ENCODE measurements at places on chromosomes 4 and X.

DNA sequence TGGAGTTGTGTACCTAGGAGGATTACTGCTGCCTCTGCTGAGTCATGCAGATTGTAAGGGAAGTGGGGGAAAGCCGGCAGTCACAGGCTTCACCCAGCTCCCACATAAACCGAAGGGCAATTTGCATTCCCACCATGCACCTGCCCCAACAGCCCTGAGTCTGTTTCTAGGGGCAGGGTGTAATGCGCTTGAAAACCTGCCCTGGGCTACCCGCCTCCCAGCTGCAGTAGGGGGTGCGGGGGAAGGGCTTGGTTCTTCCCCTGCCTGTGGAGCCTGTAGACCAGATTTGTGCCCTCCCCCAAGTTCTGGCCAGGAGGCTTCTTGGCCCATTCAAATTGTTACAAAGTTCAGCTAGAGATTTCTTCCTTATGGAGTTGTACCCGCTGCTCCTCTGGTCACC lies 269.2 kb upstream of the DDX53 start:
- DNase-seq: no peak

- DNase-seq: no peak
Observed at GRCh38 chr4:43993196-43993902, 455.3 kb downstream of the KCTD8 start.

GRCh38 chr4:110619463-110620247 lies 3.2 kb downstream of the PITX2 start:
- DNase-seq: peak; percentile 10

GRCh38 chrX:1500701-1501624 lies 36.0 kb downstream of the P2RY8 start:
- peak; percentile 78 for DNase-seq

GRCh38 chr4:138494931-138495330 lies 252.8 kb upstream of the SLC7A11 start:
- DNase-seq: peak; percentile 26

- no peak for DNase-seq
Observed at GRCh38 chr4:8128100-8128856, 30.3 kb downstream of the ABLIM2 start.
